SHP77 (cell line): ENCODE measurements at places on chromosomes 4 and X.

GRCh38 chr4:103018391-103019307 is 856 bp downstream of the SLC9B1 start:
- DNase-seq = no peak

- no peak for DNase-seq
These were observed 6.2 kb upstream of the MAN2B2 start for GRCh38 chr4:6568689-6569332.

DNA sequence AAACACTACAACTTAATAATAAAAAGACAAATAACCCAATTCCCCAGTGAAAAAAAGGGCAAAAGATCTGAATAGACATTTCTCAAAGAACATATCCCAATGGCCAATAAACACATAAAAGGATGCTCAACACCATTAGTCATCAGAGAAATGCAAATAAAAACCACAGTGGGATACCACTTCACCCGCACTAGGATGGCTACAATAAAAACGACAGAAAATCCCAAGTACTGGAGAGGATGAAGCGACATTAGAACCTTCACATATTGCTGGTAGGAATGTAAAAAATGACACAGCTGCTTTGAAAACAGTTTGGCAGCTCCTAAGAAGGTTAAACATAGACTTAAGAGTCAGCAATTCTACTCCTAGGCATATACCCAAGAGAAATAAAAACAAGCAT is 140.6 kb upstream of the ARX start:
- DNase-seq = no peak

DNA sequence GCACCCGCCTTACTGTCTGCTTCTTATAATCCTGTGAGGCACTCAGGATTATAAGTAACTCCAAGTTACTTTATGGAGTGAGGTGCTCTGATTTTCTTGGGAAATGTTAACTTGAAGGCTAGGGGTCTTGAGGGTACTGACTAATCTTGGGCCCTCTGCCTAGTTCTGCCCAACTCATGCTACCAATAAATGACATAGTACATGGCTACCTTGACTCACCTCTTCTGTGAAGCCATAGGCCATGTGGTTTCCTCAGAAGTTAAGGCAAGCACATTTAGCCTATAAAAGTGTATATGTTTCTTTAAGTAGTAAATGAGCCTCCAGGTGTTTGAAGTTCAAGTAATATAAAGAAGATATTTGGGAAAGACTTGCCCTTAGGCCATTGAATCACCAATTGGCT is 99.8 kb upstream of the CASK start:
- DNase-seq = no peak

GRCh38 chrX:36019125-36019524 is 99.6 kb downstream of the CFAP47 start:
- DNase-seq = no peak

DNA sequence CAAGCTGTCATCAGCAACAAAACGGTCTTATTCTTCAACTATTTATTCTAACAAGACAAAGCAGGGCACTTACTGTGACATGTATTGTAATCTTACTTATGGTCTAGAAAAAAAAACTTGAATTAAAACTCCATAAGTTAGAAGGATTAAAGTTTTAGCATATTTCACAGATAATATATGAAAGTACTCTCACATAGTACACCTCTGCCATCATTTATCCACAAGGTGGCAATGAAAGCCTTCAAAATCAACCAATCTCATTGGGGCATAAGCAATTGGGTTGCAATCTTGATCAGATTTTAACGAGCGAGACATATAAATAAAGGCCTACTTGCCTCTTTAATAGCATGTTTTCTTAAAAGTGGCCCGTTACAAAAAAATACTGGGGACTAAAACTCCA is 1382.9 kb downstream of the FAM133A start:
- DNase-seq = no peak

DNA sequence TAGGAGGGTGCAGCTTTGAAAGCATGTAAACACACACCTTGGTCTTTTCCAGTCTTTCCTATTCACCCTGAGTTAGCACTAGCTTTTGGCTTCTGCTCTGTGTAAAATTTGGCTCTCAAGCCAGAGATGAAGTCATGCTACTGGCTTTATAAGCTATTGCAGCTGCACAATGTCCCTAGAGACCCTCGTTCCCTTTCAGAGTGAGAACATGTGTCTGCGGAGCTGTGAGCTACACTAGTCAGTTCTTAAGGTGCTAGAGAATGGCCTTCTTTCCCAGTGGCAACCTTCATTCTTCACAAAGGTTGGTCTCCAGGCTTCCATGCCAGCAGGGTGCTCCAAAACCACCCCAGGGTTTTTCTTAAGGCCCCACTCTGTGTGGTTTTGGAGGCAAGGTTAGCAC is 199.1 kb downstream of the SPATA18 start:
- DNase-seq = no peak

- DNase-seq = no peak
These were observed 63.0 kb downstream of the MBNL3 start for GRCh38 chrX:132425744-132426318.

DNA sequence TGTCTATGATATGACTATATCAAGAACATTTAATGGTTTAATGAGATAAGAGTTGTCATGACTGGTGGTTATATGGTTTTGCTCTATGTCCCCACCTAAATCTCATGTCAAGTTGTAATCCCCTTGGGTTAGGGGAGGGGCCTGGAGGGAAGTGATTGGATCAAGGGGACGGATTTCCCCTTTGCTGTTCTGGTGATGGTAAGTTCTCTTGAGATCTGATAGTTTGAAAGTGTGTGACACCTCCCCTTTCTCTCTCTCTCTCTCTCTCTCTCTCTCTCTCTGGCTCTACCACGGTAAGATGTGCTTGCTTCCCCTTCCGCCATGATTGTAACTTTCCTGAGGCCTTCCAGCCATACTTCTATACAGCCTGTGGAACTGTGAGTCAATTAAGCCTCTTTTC is 803.4 kb downstream of the TRIML1 start:
- no peak for DNase-seq

GRCh38 chrX:5399403-5399802 is 829.3 kb downstream of the NLGN4X start:
- no peak for DNase-seq

DNA sequence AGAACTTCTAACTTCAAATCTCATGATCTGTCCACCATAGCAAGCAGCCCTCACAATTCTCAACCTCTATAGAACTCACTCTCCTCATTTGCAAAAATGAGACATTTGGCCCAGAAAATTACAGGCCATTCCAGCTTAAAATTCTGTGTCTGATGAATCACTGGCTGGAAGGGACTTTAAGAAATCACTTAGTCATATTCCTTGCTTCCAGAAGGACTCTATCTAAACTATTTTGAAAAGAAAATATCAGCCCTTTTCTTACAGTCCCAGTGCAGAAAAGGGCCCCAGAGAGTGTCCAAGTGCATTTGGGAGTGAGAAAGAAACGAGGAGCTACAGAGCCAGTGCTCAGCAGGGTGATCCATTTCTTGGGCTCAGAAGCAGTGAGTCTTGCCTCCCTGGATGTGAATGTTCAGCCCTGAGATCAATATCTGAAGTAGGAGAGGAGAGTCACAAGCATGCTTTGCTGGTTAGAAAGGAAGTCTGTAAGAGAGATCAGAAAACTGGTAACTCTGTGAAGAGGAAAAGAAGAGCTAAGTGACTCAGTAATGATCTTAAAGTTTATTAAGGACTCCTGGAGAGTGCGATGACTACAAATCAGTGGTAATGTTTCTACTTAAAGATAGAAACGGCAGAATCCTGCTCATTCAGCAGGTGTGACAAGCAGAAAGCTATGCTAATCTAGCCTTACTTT is 139.8 kb downstream of the PALLD start:
- no peak for DNase-seq

- no peak for DNase-seq
These were observed 24.3 kb downstream of the TRPC5 start for GRCh38 chrX:112058255-112058654.

GRCh38 chrX:74171465-74171864 is 132.5 kb upstream of the ZCCHC13 start:
- DNase-seq = no peak

DNA sequence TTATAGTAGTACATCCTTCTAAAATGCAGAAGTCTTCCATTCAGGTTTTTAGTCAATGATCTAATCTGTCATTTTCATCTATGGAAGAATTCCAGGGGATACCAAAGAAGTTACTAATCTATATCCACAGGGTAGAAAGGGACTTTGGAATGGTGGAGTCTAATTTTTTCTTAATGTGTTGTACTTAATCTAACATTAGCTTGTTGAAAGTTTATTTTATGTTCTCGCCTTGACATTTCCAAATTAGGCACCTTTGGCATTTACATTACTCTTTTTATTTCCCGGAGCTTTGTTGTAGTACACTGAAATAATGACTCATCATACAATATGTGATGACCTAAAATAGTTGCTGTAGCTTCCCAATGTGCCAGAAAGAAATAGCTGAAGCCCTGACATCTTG is 91.5 kb downstream of the HTR2C start:
- DNase-seq = no peak

DNA sequence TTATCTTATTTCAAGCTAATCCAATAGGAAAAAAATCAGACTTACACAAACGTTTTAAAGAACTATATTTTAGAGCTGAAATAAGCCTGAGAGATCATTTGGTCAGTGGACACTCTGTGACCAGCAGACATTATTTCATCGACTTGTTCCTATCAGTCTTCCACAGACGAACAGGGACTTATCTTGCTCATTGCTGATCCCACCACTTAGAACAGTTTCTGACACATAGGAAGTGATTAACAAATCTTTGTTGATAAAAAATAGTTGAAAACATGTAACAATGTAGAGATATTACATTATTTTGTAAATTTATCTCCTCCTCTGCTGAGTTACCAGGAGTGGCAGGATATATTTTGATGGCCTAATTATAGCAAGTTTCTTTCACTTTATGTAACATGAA is 65.8 kb downstream of the TAPT1 start:
- DNase-seq = no peak

- DNase-seq = no peak
These were observed 18.3 kb downstream of the PCGF3 start for GRCh38 chr4:723751-724530.

DNA sequence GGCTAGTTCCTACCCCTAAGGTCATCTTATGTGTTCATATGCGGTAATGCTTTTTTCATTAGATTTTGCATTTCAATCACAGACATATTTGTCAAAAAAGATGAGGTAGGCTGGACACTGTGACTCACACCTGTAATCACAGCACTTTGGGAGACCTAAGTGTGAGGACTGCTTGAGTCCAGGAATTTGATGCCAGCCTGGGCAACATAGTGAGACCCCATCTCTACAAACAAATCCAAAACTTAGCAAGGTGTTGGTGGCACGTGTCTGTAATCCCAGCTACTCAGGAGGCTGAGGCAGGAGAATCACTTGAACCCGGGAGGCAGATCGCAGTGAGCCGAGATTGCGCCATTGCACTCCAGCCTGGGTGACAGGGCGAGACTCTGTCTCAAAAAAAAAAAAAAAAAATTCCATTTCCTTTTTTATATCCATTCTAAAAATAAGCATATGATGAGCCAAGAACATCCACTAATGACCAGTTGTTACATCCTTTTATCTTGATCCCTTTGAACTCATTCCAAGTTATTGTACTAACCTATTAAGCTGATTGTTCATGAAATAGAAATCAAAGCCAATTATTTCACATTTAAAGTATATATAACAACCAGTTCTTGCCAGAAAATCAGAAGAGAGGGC is 23.4 kb downstream of the PGAM4 start:
- no peak for DNase-seq

DNA sequence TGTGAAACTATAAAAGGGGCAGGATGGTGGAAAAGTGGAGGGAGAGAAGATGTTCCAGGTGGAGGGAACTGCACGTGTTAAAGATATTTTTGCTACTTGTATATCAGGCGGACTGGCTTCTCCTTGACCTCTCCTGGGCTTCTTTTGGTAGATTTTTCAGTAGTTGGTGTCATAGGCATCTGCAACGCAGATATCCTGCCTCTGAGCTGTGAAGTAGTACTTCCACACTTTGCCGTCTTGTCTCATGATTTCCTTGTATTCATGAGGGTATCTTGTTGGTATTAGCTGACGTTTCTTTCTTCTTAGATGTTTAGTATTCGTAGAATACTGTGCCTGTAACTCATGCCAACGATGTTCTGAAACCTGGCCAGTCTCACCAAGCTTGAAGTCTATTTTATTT is 81.0 kb downstream of the WWC2 start:
- DNase-seq = no peak

- no peak for DNase-seq
These were observed 150.8 kb downstream of the NPNT start for GRCh38 chr4:106046083-106046482.

GRCh38 chr4:155906554-155907247 is 3.2 kb downstream of the TDO2 start:
- DNase-seq = no peak

DNA sequence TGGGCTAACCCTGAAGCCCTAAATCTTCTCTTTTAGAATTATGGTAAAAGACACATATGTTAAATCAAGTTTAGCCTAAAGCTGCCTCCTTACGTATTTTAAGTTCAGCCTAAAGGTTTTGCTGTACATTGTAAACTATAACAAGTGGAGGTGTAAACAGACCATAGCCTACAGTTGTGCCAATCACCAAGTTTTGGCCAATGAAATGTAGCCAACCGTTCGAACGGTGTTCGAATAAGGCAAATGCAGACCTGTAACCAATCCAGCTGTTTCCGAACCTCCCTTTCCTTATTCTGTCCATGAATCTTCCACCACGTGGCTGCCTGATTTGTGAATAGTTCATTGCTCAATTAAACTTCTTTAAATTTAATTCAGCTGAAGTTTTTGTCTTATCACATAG is 52.1 kb upstream of the TBC1D9 start:
- no peak for DNase-seq

DNA sequence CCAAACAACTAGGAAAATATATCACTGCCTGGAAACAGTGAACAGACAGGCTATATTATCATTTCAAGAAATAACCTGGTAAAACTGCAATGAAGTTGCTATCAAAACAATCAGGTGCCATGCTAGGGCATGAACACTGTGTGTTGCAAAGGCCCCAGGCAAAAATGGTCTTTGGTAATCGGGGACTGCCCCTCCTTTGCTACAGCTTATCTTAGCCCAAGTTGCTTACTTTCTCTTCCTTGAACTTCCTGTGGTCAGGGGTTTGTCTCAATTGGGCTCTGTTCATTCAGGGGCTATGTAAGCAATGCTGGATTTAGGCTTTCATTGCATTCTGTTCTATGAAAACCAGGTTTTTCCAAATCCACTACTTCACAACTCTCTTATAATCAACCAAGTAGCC is 30.4 kb downstream of the SCML1 start:
- DNase-seq = no peak

GRCh38 chrX:51931566-51932150 is 38.2 kb downstream of the MAGED1 start:
- no peak for DNase-seq

- DNase-seq = no peak
These were observed 29.8 kb upstream of the EMCN start for GRCh38 chr4:100547541-100548199.

GRCh38 chrX:79081895-79082512 is 62.5 kb upstream of the GPR174 start:
- no peak for DNase-seq

DNA sequence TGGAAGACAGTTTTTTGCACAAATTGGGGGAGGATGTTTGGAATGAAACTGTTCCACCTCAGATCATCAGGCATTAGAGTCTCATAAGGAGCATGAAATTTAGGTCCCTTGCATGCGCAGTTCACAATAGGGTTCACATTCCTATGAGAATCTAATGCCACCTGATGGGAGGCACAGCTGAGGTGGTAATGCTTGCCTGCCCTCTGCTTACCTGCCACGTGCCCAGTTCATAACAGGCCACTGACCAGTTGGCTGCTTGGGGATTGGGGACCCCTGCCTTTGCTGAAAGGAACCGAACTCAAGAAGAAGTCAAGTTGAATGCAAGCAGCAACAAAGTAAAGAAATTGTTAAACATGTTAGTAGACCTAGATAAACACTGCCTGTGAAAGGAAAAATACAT is 4.6 kb upstream of the HSPA4L start:
- no peak for DNase-seq

GRCh38 chr4:110869862-110870572 is 247.1 kb upstream of the PITX2 start:
- DNase-seq = no peak
